Endodermal cell (in vitro differentiated cells): ENCODE measurements at places on chromosomes 16 and 17.

- DNase-seq: no peak
Observed at GRCh38 chr16:85345129-85345639, 232.9 kb upstream of the CIBAR2 start.

DNA sequence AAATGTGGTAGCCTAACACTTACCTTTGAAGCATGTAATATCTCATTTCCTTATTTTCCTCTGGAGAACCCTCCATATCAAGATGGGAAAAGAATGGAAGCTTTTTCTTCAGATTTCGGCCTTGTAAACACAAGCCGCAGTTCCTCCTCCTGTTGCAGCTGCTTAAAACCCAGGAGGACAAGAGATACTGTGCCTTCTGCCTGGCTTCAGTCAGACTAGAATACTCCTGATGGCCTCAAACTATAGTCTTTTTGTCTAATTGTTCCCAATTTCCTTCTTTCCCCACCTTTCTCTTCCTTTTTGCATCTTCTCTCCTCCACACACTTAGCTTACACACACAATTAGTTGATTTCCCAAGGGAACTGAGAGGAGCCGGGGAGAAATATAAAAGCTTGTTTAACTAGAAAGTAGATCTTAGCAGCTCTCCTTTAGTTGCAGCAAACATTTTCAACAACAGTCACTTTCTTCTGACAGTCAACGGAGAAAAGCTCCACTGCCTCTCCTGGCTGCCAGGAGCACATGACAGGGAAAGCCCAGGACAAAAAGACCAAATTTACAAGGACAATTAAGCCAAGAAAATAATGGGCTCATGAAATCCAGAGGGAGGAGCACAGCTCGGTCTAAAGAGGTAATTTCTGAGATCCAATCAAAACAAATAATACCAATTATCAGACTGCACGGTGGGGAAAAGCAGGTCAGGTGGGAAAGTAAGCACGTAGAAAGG is 76.4 kb upstream of the C17orf78 start:
- peak; percentile 61 for DNase-seq

GRCh38 chr17:78122931-78123249 is 5.7 kb downstream of the TMC6 start:
- DNase-seq: no peak

GRCh38 chr16:23024044-23024443 is 125.2 kb downstream of the USP31 start:
- DNase-seq: no peak

DNA sequence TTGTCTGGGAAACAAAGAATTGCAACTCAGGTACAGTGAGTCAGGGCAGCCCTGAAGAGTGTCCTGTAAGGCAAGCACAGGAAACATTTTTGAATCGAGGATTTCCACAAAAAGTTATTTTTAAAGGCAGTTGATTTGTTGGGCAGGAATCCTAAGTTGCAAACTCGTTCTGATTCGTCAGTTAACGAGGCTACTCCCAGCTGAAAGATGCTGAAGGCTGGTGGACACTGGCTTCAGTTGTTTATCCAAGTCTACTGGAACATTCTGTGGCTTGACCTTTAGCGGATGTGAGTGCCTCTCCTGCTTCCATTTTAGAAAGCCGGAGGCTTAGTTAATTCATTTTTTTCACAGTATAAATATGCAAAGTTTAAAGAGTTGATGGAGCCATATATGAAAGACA is 84.2 kb downstream of the KCNJ12 start:
- DNase-seq: no peak
